ENCODE measurements at places on chromosomes 5 and 9.

- DNase-seq, result no peak
These were observed 68.8 kb upstream of the APC start for GRCh38 chr5:112668911-112669310.

DNA sequence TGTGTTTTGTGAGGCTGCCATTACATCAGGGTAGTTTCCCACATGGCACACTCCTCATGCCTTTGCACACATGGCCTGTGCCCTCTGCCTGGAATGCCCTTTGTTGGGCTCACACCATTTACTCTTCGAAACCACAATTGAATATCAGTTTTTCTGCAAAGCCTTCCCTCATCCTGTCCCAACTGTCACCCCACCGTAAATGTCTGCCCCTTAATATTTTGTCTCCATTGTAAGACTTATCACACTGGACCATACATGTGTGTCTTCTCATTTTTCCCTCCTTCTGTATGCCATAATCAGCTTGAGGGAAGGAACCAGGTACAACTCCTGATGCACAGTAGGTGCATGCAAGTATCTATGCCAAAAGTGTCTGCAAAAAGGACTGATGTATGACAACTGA lies 62.7 kb upstream of the TMEM252 start:
- DNase-seq, result no peak

DNA sequence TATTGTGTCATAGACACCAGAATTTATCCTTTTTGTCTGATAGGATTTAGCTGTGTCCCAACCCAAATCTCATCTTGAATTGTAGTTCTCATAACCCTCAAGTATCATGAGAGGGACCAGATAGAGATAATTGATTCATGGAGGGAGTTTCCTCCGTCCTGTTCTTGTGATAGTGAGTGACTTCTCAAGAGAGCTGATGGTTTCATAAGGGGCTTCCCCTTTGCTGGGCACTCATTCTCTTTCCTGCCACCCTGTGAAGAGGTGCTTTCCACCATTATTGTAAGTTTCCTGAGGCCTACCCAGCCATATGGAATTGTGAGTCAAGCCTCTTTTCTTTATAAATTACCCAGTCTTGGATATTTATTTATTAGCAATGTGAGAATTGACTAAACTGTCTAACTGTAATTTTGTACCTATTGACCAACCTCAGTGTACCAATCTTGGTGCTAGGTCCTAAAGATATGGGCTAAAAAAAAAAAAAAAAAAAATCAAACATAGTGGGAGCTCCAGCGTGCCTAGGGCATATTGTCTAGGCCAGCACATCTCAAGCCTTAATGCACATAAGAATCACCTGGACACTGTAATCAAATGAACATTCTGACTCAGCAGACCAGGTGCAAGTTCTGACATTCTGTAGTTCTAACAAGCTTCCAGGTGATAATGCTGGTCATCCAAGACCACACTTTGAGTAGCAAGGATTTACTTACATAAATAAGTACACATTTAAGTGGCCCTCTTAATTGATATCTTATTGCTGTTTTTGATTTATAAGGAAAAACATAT lies 30.5 kb downstream of the ST8SIA4 start:
- no peak for DNase-seq

DNA sequence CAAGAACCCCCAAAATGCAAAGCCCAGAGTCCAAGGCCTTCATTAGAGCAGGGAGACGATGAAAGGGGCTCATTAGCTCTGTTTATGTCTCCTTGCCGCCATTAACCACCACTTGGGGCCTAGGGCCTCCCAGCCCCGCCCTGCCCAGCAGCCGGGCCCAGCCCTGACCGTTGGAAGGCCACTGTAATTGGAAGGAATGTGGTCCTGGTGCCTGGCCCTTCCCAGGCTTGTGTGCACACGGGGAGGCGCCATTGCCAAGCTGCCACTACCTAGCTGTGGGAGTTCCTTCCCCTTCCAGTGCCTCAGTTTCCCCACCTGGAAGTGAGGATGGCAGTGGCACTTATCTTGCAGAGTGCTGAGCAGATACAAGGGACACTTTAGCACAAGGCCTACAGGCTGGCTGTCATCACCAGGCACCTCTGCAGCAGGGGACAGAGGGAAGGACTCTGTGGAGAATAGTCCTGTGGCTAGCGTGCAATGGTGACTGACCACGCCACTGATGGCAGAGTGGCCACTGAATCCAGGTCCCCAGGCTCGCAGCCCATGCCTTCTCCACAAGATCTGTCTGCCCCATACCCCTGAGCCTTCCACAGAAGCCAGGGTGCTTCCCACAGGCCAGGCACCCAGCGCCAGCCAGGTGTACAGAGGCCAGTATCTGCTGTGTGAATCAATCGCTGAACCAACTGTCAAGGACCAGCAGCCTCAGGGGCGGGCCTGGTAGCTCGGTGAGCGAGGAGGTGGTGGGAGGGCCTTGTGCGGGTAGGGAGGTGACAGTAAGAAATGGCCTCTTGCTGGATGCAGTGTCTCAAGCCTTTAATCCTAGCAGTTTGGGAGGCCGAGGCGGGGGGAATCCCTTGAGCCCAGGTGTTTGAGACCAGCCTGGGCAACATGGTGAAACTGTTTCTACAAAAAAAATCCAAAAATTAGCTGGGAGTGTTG lies 20.8 kb downstream of the GBGT1 start:
- DNase-seq, result no peak

Data from SW 1271 (cell line).